ENCODE measurements at places on chromosomes 7 and 10.

DNA sequence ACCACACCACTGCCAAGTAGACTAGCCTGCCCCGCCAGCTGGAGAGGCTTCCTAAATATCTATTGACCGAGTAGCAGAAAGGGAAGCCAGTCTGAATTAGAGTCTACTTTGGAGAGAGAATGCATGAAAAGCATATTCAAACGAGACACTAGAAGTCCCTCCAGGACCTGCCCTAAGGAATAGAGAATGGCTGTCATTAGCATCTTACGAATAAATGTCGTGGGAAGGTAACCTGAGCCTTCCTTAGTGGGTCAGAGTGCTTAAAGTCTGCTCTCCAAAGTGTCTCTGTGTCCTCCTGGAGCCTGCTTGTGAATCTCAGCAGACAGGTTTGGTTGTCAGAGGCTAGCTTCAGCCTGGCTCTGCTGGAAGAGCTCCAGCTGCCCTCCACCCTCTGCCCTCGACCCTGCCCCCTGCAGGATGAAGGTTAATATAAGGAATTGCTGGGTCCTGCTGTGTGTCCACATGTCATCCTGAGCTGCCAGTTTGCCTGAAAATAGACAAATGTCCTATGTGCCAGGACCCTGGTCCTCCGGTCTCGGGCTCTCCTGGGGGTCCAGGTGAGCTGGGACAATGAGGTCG lies 33.4 kb downstream of the FAM241B start:
- no peak for DNase-seq

- DNase-seq: no peak
Observed at GRCh38 chr10:29328983-29329382, 40.1 kb downstream of the LYZL1 start.

- DNase-seq: no peak
Observed at GRCh38 chr10:59891349-59891748, 15.0 kb downstream of the CCDC6 start.

DNA sequence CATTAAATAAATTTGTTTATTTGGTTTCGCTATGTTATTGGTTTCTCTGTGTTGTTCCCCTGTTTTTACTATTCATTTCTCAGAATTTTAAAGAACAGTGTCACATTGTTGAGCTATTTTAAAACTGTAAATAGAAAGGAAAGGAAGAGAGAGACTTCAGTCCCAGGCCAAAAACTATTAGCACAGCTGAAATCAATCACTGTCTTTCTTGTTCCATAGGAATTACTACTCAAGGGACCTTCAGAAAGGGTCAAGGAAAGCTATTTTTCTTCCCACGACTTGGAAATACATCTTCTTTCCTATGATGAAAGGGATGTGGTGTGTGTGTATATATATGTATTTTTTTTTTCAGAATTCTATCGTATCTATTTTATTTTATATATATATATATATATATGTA lies 29.0 kb upstream of the GNAT3 start:
- DNase-seq: no peak

DNA sequence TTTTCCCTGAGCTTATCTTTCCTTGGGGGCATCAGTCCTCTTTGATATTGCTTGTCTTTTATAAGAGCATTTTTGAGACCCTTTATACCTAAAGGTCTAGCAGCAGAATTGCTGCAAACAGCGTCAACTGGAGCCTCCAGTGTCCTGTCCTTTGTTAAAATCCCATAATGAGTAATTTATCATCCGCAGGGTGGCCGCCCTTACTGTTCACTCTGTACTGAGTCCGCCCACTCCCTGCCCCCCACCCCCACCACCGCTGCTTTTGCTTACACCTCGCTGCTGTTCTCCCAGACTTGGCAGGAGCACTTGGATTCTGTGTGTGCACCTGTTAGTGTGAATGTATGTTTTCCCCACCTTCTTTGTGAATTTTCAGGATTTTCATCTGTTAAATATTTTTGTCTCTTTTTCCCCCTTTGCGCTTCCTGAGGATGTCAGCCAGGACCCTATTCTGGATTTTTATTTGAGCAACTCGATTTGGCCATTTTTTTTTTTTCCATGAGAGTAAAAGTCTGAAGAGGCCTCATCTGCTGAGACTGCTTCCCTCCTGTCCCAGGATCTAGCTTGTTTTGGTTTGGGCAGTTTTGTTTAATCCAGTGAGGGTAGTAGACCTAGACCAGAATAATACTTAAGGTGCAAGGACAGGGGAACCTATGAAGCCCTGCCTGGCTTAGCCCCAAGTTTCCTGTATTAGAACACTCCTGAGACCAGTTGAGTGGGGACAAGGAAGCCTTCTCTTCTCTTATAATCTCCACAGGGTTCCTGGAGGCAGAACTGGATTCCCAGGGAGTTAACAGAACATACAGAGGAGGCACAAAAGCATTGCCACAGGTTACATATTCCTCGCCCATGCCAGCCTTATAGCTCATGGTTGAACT lies 8.2 kb downstream of the AGFG2 start:
- no peak for DNase-seq

GRCh38 chr7:24732646-24733413 lies 24.4 kb downstream of the GSDME start:
- DNase-seq: no peak
